ENCODE measurements at places on chromosomes 11 and 22.

DNA sequence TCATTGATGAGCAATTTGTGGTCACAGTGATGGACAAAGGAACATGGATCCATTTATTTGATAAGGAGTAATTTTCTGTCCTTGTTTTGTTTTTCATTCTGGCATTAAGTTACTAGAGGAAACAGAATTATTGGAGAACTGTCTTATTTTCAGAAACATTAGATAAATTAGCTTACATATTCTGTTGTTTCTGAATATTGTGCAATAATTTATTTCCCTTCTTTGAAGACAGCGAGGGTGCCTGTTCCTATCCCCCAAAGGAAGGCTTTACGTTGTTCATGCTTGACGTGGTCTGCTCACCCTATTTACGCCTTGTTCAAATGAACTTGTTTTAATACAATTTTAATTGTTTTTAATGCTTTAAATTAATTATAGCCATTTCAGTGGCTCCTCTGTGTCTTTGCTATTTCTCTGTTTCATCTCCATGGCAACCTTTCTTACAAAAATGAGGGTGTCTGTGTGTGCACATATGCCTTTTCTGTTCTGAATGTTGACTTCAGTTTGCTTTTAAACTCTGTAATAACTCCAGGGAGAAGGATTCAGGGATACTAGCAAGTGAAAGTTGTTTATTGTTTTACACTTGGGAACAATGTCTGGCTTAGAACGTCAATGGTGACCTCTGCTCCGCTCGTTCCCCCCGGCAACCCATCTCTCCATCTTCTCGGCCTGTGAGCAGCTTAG, 138.3 kb upstream of the PLET1 start:
- DNase-seq, result no peak

- DNase-seq, result no peak
Observed at GRCh38 chr11:18457450-18457849, 1.8 kb downstream of the LDHAL6A start.

- no peak for DNase-seq
Observed at GRCh38 chr11:31798057-31798553, 13.0 kb downstream of the PAX6 start.

DNA sequence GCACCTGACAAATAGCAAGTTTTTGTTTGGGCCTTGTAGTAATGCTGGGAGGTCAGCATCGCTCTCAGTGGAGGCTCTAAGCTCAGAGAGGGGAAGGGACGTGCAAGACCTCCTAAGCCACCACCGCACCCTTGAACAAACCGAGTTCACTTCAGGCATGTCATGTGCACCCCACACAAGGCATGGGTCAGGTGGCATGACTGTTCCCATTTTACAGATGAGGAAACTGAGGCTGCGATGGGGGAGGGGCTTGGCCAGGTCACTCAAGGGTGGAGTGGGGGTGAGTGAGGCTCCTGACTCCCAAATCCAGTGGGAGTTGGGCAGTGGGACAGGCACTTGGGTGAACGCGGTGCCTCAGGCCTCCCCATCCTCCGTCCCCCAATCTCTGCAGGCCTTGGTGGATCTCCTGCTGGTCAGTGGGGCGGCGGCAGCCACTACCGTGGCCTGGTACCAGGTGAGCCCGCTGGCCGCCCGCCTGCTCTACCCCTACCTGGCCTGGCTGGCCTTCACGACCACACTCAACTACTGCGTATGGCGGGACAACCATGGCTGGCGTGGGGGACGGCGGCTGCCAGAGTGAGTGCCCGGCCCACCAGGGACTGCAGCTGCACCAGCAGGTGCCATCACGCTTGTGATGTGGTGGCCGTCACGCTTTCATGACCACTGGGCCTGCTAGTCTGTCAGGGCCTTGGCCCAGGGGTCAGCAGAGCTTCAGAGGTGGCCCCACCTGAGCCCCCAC, 11.2 kb downstream of the TSPO start:
- no peak for DNase-seq

DNA sequence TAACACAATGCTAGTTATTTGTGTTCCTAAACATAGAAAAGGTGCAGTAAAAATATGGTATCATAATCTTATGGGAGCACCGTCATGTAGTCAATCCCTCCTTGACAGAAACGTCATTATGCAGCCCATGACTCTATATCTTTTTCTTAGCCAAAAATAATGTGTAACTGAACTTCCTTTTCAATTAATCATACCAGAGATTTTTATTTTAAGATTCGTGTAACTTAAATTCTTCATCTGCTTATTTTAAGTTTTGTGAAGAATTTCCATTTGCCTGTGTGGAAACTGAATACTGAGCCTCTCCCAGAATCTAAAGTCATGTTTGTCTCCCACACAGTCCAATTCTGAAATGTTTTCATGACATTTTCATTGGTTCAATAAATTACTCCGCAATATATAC, 699.1 kb downstream of the KCNA4 start:
- no peak for DNase-seq

DNA sequence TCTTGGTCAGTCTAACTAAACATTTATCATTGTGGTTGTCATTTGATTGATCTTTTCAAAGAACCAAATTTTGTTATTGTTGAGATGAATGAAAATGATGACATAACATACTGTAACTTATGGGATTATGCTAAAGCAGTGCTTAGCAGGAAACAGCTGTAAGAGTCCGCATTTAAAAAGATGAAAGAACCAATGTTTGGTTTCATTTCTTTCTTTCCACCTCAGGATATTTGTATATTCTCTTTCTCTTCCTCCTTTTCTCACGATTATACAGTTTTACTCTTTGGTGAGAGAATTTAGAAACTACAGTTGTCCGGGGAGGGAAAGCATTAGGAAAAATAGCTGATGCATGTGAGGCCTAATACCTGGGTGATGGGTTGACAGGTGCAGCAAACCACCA, 23.1 kb downstream of the PIH1D2 start:
- DNase-seq, result no peak

DNA sequence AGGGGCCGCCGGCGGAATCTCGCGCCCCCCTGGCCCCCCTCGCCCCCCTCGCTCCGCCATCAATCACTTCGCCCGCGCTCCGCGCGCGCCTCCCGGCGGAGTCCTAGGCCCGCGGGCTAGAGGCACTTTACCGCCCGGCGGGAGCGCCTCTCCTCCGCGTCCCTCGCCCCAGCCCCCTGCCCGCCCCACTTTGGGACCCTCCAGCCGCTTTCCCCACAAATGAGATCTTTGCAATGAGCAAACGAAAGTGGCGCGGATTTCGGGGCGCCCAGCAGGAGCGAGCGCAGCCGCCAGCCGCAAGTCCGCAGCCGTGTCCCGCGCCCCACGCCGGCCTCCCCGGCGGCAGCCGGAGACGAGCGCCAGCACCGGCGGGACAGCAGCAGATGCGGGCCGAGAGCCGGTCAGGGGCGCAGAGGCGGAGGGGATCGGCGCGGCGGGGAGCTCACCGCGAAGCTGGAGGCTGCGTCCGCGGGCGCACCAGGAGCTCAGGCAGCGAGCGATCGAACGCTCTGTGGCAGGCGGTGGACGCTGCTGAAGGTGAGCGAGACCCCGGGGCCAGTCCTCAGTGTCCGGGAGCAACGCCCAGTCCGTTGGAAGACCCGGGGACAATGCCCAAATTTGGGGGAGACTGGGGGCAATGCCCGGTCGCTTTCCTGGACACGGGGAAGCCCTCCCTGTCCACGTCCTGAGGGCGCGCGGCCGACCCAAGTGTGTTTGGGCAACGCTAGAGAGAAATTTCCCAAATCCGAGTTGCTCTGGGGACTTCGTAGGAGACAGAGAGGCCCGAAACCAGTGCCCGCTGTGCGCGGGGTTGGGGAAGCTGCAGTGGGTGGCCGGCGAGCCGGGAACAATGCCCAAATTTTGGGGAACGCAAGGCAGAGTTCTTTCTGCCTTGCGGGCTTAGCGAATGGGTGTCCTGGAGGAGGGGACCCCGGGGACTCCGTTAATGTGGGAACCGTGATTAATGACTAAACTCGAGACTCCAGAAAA, 1.5 kb upstream of the IGF2 start:
- DNase-seq, result no peak

DNA sequence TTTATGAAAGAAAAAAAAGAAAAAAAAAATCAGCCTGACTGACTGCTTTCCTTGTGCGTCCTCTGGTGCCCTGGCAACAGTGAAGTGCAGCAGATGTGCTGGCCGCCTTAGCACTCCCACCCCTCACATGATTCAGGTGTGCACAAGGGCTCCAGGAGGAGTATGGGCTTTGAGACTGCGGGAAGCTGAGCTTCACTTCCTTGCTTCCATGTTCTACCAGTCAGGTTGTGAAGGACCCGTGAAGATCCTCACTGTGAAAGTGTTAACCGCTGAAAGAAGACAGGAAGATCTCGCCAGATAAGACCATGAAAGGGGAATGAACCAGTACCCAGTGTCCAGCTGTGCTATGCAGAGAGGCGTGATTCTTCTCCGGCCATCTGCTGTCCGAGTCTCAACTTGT, 48.2 kb downstream of the HIRA start:
- DNase-seq, result no peak

DNA sequence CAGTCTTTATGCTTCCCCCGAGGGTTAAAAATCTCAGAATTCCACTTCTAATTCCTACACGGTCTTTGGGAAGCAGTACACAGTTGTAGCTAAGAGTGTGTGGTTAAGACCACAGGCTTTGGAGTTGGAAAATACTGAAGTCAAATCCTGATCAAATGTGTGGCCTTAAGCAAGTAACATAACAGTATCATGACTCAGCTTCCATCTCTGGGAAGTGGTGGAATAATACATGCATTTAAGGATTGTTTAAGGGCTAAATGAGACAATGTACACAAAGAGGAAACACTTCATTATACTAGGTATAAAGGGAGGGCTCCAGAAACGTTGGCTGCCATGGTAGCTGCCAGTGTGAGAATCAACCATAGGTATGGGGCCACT, 71.5 kb downstream of the FAT3 start:
- DNase-seq, result no peak

GRCh38 chr22:46738647-46739093, 618 bp upstream of the CERK start:
- no peak for DNase-seq

GRCh38 chr11:93623179-93623578, 38.3 kb upstream of the CEP295 start:
- no peak for DNase-seq

GRCh38 chr22:44576311-44577260, 78.6 kb upstream of the RTL6 start:
- DNase-seq, result no peak

- DNase-seq, result no peak
Observed at GRCh38 chr22:31148488-31148887, 8.2 kb upstream of the PLA2G3 start.

- DNase-seq, result no peak
Observed at GRCh38 chr11:5992150-5992549, 5.4 kb upstream of the OR52L1 start.

DNA sequence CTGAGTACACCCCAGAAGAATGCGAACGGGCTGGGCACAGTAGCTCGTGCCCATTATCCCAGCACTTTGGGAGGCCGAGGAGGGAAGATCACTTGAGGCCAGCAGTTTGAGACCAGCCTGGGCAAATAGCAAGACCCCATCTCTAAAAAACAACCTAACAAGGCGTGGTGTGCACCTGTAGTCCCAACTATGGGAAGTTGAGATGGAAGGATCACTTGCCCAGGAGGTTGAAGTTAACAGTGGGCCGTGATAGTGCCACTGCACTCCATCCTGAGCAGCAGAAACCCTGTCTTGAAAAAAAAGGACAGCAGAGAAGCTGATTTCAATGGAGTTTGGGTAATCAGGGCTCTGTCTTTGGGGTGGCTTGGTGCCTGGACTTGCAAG, 3.3 kb downstream of the RPLP2 start:
- no peak for DNase-seq

DNA sequence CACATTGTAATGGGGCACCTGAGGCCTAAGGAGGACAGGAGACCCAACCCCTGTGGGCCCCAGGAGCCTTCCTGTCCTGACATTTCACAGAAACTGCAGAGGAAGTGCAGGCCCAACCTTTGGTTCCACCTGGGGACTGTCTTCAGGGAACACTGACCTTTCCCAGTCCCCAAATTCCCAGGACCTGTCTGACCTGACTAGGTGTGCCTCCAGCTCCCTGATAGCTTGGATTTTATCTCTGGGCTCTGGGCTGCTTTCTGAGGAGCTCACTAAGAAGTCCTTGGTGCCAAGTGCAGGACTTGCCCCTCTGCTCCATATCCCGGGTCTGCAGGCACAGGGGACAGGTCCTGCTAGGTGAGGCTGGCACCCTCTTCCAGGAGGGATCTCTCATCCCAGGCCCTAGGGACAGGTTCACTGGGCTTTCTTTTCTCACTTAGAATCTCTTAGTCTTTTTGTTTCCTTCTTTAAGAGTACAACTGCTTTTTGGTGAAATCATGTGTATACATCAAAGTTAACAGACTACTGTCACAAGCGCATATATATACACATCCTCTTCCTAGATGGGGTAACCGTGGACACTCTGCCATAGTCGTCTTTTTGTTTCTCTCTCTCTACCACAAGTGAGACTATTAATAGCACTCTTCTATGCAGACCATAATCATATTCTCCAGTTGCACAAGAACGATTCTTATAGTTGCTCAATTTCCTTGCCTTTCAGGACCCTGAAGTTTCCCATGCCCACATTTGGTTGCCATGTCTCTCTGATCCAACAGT, 72.0 kb upstream of the IGLL5 start:
- DNase-seq, result no peak
